ENCODE measurements at places on chromosomes 11 and 22.
A peak's percentile ranks its signal among the peaks of the same experiment; 100 is the strongest.

- H3K27me3 ChIP-seq = no peaks in the 10 kb centered on the region
- no peaks in the 10 kb centered on the region for H3K36me3 ChIP-seq
- H3K27ac ChIP-seq = peak overlapping the region; percentile 41
- peaks cover 44% of the 10 kb centered on the region for H3K4me1 ChIP-seq
- no peak overlapping the region for H3K4me3 ChIP-seq
- no peak for DNase-seq
Observed at GRCh38 chr11:47987310-47987709, 7.0 kb downstream of the PTPRJ start.

DNA sequence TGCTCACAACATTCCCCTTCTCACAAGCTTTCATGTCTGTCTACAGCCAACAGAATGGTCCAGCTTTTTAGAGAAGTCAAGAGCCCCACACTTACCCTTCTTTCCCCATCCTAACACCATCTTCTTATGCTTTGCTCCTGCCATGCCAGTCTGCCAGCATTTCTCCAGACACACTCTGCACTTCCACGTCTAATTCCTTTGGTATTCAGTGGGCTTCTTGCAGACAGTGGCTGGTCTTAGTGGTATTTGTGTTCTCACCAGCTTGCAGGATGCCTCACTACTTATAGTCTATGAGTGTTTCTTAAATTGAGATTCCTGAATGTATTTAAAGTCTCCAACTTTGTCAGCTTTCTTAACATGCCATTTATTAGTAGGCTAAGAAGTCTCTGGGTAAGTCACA is 154.4 kb downstream of the BBOX1 start:
- no peaks in the 10 kb centered on the region for H3K4me1 ChIP-seq
- no peak for DNase-seq
- no peaks in the 10 kb centered on the region for H3K27me3 ChIP-seq
- no peaks in the 10 kb centered on the region for H3K36me3 ChIP-seq
- H3K4me3 ChIP-seq = no peak overlapping the region

- DNase-seq = no peak
- no peaks in the 10 kb centered on the region for H3K27me3 ChIP-seq
- H3K36me3 ChIP-seq = no peaks in the 10 kb centered on the region
- no peaks in the 10 kb centered on the region for H3K4me1 ChIP-seq
- H3K27ac ChIP-seq = no peak overlapping the region
Observed at GRCh38 chr22:25745341-25746011, 3.5 kb downstream of the MYO18B start.

GRCh38 chr11:100832829-100833228 is 145.7 kb downstream of the ARHGAP42 start:
- DNase-seq = no peak
- H3K36me3 ChIP-seq = no peaks in the 10 kb centered on the region
- peaks cover 40% of the 10 kb centered on the region for H3K4me1 ChIP-seq
- H3K27ac ChIP-seq = no peak overlapping the region

- peak overlapping the region; percentile 2 for H3K4me3 ChIP-seq
- no peaks in the 10 kb centered on the region for H3K27me3 ChIP-seq
- no peak for DNase-seq
- H3K4me1 ChIP-seq = peaks cover 95% of the 10 kb centered on the region
- no peaks in the 10 kb centered on the region for H3K36me3 ChIP-seq
Observed at GRCh38 chr11:114091516-114092397, 32.2 kb downstream of the ZBTB16 start.

- H3K27me3 ChIP-seq = no peaks in the 10 kb centered on the region
- H3K36me3 ChIP-seq = no peaks in the 10 kb centered on the region
- no peak overlapping the region for H3K27ac ChIP-seq
- no peaks in the 10 kb centered on the region for H3K4me1 ChIP-seq
- no peak for DNase-seq
Observed at GRCh38 chr11:24837112-24837511, 340.3 kb downstream of the LUZP2 start.

- H3K4me1 ChIP-seq = no peaks in the 10 kb centered on the region
- no peaks in the 10 kb centered on the region for H3K36me3 ChIP-seq
- H3K27ac ChIP-seq = no peak overlapping the region
- no peaks in the 10 kb centered on the region for H3K27me3 ChIP-seq
- H3K4me3 ChIP-seq = no peak overlapping the region
Observed at GRCh38 chr22:45772743-45773142, 101.1 kb downstream of the ATXN10 start.

- H3K4me1 ChIP-seq = peaks cover 12% of the 10 kb centered on the region
- no peak for DNase-seq
- no peaks in the 10 kb centered on the region for H3K36me3 ChIP-seq
- no peak overlapping the region for H3K4me3 ChIP-seq
Observed at GRCh38 chr22:40572976-40573375, 63.5 kb downstream of the MRTFA start.

DNA sequence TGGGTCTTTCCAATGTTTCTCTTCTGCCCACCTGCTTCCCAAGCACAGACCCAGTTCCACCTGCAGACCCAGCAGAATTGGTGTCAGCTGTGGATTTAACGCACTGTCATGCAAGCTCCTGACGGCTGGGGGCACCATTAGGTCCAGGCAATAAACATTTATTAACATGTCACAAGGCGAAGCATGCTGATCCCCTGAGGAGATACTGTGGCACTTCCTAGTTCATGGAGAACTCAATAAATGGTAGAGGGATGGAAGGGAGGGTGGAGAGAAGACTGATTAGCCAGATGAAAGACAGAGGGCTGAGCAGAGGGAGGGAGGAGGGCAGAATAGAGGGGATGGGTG is 68.3 kb upstream of the TSPAN18 start:
- no peak for DNase-seq
- no peaks in the 10 kb centered on the region for H3K4me1 ChIP-seq
- H3K27ac ChIP-seq = no peak overlapping the region
- no peaks in the 10 kb centered on the region for H3K36me3 ChIP-seq
- H3K27me3 ChIP-seq = no peaks in the 10 kb centered on the region
- H3K4me3 ChIP-seq = no peak overlapping the region

GRCh38 chr11:65868076-65868667 is 4.4 kb downstream of the EFEMP2 start:
- no peak for DNase-seq
- peaks cover 43% of the 10 kb centered on the region for H3K36me3 ChIP-seq
- no peaks in the 10 kb centered on the region for H3K27me3 ChIP-seq
- peaks cover 10% of the 10 kb centered on the region for H3K4me1 ChIP-seq
- no peak overlapping the region for H3K4me3 ChIP-seq
- H3K27ac ChIP-seq = no peak overlapping the region

- no peak overlapping the region for H3K27ac ChIP-seq
- no peaks in the 10 kb centered on the region for H3K27me3 ChIP-seq
- DNase-seq = no peak
- no peaks in the 10 kb centered on the region for H3K4me1 ChIP-seq
- H3K36me3 ChIP-seq = no peaks in the 10 kb centered on the region
Observed at GRCh38 chr11:126611438-126611837, 256.0 kb downstream of the ST3GAL4 start.

DNA sequence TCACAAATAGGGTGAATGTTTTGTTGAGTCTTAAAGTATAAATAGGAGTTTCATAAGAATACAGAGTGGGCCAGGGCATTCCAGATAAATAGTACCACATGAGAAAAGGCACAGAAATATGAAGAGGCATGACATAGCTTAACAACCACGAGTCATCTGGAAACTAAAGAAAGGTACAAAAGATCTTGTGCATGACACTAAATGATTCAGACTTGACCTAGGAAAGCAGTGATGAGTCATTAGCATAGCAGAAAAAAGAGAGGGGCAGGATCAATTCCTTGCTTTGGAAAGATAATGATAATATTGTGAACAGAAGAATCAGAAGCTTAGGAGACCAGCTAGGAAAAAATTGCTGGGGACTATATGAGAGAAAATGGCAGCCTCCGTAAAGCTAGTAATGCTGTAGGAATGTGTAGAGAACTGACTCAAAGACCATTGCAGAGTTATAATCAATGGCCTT is 47.6 kb upstream of the FIBIN start:
- no peaks in the 10 kb centered on the region for H3K27me3 ChIP-seq
- DNase-seq = no peak
- peak overlapping the region; percentile 51 for H3K27ac ChIP-seq
- no peak overlapping the region for H3K4me3 ChIP-seq
- peaks cover 64% of the 10 kb centered on the region for H3K4me1 ChIP-seq

DNA sequence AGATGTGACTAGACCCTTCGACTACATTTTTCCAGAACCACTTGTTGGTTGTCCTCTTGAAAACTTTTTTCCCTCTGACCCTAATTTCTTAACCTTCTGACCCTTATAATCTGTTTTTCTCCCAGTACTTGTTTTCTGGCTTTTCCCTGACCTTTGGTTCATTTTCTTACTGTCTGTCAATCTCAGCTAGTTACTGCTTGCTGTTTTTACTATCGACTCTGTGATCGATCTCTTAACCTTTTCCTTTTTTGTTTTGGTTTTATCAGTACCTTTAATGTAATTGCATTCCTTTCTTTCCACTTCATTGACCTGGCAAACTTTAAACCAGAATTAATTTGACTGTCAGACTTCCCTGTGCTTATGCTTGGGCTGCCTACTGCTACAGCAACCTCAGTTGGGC is 92.8 kb downstream of the DDX10 start:
- no peaks in the 10 kb centered on the region for H3K4me1 ChIP-seq
- H3K27ac ChIP-seq = no peak overlapping the region
- DNase-seq = no peak

DNA sequence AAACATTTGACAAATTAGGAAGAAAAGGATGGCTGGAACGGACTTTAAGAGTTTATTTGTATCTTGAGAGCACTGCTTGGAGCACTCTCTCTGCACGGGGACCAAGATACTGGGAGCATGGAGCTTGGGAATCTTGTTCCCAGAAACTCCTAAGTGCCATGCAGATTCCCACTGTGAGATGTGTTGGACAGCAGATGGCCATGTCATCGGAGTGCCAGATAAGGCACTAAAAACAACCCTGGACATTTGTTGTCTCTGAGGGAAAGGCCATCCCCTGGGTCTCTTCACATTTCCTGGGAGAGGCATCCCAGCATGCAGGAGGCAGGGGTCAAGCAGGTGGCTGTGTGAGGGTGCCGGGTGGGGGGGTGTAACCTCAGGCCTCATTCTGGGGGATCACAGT is 2.9 kb downstream of the KIRREL3 start:
- no peak overlapping the region for H3K4me3 ChIP-seq
- H3K4me1 ChIP-seq = no peaks in the 10 kb centered on the region
- no peak overlapping the region for H3K27ac ChIP-seq
- DNase-seq = no peak
- no peaks in the 10 kb centered on the region for H3K36me3 ChIP-seq

DNA sequence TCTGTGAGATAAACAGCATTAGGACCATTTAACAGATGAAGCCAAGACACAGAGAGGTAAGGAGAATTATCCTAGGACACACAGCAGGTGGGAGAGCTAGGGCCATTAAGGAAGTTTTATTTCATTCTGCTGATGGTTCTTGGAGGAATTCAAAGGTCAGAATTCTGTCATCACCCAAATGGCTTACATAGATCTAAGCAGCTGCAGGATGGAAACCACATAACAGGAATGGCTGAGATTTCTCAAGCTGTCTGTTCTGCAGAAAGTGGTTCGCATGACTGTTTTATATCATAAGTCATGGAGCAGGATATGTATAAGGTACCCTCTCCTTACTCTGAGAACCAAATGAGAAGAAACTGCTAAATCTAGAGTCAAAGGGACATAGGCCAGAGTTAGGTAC is 163.2 kb upstream of the NARS2 start:
- no peak overlapping the region for H3K27ac ChIP-seq
- no peak for DNase-seq
- no peaks in the 10 kb centered on the region for H3K27me3 ChIP-seq

GRCh38 chr11:65059959-65060824 is 1.8 kb upstream of the NAALADL1 start:
- H3K27me3 ChIP-seq = no peaks in the 10 kb centered on the region
- no peak overlapping the region for H3K27ac ChIP-seq
- no peak overlapping the region for H3K4me3 ChIP-seq
- no peaks in the 10 kb centered on the region for H3K36me3 ChIP-seq
- H3K4me1 ChIP-seq = no peaks in the 10 kb centered on the region
- no peak for DNase-seq

GRCh38 chr11:77267962-77268361 is 33.5 kb downstream of the GDPD4 start:
- no peaks in the 10 kb centered on the region for H3K36me3 ChIP-seq
- no peak for DNase-seq
- no peaks in the 10 kb centered on the region for H3K27me3 ChIP-seq
- no peak overlapping the region for H3K4me3 ChIP-seq

DNA sequence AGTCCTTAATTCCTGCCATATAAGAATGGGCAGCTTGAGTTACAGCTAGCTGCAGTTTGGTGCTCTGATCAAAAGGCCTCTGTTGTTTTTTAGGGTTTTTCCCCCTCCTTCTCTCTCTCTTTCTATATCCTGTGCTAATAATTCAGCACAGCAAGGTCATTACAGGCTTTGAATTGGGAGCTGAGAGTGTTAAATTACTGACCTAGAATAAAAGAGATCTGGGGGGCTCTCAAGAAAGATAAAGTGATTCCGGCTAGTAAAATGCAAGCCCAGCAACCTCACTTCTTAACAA is 84.9 kb downstream of the CSTPP1 start:
- H3K27me3 ChIP-seq = no peaks in the 10 kb centered on the region
- DNase-seq = no peak
- H3K36me3 ChIP-seq = no peaks in the 10 kb centered on the region
- H3K27ac ChIP-seq = no peak overlapping the region
- H3K4me3 ChIP-seq = no peak overlapping the region

GRCh38 chr11:66557733-66558326 is 10.6 kb downstream of the CTSF start:
- H3K4me3 ChIP-seq = no peak overlapping the region
- no peaks in the 10 kb centered on the region for H3K27me3 ChIP-seq
- no peaks in the 10 kb centered on the region for H3K36me3 ChIP-seq
- no peak overlapping the region for H3K27ac ChIP-seq

DNA sequence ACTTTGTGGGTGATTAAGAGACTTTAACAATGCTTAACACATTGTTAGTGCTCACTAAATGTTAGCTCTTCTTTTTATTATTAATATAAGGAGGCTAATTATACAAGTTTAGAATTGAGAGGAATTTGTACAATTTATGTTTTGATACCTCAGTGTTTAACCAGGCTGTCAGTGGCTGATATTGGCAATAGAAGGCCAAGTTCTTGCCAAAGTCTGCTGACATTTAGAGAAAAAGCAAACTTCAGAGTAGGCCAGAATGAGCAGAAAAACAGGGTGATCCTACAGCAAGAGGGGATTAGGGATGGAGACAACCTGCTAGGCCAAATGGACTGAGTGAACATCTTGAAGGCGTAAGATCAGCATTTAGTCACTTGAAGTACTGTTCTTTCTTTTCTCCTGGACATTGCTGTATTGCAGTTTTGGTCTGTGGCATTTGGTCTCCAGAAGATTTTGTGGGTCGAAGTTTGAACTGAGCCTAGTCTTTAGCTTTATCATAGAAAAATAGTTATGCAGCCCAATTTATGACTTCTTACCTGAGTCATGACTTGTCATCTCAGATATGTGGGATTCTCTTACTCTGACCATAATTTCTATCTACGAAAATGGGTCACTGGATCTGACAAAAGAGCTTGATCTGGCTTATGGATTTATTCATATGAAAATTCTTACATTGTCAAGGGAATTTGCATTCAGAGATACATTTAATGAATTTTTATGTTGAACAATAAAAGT is 9.0 kb downstream of the TRIM44 start:
- H3K36me3 ChIP-seq = no peaks in the 10 kb centered on the region
- no peak overlapping the region for H3K4me3 ChIP-seq
- H3K4me1 ChIP-seq = no peaks in the 10 kb centered on the region
- no peak overlapping the region for H3K27ac ChIP-seq
- DNase-seq = no peak
- no peaks in the 10 kb centered on the region for H3K27me3 ChIP-seq
